ENCODE measurements at places on chromosomes 16 and 17.
A peak's percentile ranks its signal among the peaks of the same experiment; 100 is the strongest.

DNA sequence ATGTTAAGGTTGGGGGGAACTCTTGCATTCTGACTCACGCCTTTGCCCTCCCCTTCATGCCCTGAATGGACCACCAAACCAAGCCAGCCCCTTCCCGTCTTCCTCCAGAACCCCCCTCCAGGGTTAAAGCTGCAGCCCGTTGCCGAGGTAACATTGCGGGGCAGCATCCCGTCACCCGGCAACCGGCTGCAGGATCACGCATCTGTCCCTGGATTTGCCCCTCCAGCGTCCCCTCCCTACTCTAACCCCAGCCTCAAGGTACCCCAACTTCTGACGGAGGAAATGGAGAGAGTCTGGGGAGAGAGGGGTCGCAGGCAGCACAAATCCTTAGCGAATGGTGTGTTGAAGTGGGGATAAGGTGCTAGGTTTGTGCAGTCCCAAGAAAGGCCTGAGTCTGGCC lies 563 bp upstream of the NLGN2 start:
- DNase-seq, result no peak

GRCh38 chr17:14756479-14756878 lies 455.6 kb downstream of the HS3ST3B1 start:
- peak; percentile 17 for DNase-seq

DNA sequence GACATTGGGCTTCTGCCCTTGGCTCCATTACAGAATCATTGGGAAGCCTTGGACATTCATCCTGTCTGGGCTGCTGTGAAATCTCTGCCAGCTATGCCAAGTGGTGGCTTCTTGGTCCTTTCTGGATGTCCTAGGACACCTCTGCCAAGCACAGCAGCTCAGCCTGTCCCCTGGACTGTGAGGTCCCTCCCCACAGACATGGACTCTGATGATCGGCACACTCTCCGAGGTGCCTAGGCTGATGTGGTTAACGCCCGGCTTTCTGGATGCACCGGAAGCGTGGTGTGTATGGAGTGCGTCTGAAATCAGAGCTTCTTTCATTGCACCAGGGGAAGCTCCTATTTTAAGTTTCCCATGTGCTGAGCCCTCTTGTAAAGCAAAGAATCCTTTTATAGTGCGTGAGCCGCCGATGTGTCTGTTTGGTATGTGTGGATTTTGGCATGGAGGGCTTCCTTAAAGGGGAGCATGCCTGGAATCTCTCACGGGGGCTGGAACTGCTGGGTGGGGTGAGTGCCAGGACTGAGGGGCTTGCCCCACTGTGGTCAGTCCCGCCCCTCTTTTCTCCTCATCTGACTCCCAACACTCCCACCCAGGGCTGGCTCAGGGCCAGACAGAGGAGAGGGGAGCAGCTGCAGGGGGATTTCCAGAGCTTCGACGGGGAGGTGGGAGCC lies 7.0 kb upstream of the ARHGAP23 start:
- DNase-seq, result peak; percentile 51

DNA sequence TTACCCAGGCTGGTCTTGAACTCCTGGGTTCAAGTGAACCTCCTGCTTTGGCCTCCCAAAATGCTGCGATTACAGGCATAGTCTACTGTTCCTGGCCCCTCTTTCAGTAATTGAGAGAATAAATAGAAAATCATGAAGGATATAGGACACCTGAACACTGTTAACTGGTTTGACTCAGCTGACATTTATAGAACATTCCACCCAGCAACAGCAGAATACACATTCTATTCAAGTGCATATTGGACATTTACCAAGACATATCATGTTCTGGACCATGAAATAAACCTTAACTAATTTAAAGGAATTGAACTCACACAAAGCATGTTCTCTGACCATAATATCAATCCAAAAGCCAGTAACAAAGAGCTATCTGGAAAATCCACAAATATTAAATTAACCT lies 19.8 kb upstream of the BAIAP2 start:
- no peak for DNase-seq

DNA sequence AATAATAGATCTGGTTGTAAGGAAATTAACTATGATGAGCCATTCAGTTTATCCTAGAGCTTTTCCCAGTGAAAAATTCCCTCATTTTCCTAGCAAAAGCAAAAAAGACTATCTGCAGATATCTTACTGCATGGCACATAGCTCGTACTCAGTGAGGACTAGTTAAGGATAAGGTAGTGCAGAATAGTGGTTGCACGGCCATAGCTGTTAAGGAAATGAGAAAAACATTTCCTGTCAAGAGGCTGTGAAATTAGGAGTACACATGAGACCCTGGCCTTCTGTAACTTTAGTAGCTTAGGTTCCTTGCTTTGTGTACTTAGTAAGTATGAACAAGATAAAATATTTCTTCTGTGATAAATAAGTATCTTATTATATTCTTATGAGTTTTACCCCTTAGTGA lies 10.3 kb downstream of the KAT7 start:
- DNase-seq, result no peak

GRCh38 chr16:11640987-11641817 lies 27.1 kb upstream of the SNN start:
- peak; percentile 51 for DNase-seq

- DNase-seq, result no peak
These were observed at the start of gene CRYM for GRCh38 chr16:21277927-21278706. Gene CRYM, minus strand, starts transcription at chr16:21278290. Its CDS starts 39 bp downstream, at chr16:21278251.

DNA sequence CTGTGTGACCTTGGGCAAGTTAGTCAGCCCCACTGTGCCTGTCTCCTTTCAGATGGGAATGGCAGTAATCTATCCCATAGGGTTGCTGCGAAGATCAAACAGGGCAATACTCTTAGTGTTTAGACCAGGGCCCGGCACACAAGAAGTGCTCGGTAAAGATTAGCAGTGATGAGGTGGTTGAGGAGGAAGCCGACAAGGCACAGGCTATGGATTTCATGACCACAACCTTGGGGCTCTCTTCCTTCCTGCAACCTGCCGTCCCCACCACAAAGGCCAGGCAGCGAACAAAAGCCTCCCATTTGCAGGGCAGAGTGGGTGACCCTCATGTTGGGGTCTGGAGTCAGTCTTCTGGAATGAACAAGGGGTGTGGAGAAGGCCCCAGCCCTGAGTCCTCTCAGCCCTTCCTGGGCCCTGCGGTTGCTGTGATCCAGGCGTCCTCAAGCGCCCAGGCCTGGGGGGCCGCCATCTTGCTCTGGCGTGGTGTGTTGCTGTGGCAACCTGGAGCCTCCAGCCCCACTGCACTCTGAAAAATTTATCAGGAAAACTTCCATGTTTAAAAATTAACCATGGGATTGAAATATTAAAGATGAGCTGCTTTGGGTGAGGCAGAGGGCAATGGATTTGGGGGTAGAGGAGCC lies 9.8 kb downstream of the ADAM11 start:
- DNase-seq, result no peak

DNA sequence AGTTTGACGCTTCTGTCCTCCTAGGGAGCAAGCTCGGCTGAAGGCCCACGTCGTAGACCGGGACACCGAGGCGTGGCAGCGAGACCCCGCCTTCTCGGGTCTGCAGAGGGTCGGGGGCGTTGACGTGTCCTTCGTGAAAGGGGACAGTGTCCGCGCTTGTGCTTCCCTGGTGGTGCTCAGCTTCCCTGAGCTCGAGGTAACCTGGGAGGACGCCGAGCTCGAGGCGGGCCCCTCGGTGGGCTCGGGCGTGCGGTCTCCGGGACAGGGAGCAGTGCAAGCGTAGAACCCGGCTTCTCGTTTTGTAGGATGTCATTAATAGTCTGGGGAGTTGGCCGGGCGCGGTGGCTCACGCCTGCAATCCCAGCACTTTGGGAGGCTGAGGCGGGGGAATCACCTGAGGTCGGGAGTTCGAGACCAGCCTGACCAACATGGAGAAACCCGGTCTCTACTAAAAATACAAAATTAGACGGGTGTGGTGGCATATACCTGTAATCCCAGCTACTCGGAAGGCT lies 715 bp downstream of the ENDOV start:
- no peak for DNase-seq

GRCh38 chr17:57902117-57902799 lies 52.4 kb upstream of the MRPS23 start:
- DNase-seq, result no peak

DNA sequence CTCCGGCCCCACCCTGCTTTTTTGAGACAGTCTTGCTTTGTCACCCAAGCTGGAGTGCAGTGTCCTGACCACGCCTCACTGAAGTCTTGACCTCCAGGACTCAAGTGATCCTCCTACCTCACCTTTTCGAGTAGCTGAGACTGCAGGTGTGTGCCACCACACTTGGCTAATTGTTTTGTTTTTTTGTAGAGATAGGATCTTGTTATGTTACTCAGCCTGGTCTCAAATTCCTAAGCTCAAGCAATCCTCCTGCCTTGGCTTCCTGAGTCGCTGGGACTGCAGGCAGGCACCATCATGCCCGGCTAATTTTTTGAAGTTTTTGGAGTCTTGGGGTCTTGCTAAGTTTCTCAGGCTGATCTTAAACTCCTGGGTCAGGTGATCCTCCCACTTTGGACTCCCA lies 206.7 kb downstream of the SHISA9 start:
- no peak for DNase-seq
